ENCODE measurements at places on chromosomes 7 and 10. TPM values are rescaled to one million over a fixed set of nuclear protein-coding genes. Genes with fewer than 3 reads are reported as not detected.

- DNase-seq = no peak
These were observed 33.1 kb upstream of the CYP26C1 start for GRCh38 chr10:93027508-93027907.

- DNase-seq = no peak
These were observed 37.1 kb downstream of the COL13A1 start for GRCh38 chr10:69838853-69839252.

DNA sequence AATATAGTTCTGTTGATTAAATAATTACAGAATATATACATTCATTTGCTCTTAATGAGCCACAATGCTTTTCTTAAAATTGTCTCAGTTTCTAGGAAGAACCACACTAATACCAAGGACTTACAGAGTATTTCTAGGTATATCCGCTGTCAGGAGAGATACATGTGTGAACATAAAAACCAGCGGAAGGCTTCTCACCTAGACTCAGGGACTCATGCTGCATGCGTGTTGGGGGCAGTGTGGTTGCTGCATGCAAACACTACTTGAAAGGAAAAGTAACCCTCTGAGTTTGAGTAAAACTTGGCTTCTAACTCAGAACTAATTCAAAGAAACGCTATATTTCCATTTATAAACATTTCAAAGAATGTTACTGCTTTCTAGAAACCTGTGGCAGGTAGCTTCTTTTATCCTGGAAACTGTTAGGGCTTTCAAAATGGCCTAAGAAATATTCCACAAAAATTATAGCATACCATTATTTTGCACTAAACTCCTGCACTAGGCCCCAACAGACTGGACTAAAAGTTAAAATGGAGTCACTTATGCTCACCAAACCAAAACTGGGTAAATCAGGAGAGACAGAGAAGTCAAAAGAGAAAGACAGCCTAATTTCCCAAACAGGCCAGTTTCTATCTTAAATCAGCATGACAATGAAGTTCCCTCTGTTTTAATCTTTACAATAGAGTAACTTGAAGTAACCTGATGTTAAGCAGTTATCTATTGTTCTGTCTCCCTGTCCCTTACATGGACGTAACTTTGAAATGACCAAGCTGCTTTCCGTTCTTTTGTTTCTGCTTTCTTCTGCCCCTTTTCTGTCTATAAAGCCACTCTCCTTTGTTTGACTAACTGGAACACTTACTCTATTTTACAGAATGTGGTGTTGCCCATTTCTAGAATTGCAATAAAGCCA lies 95.2 kb upstream of the FAM133B start:
- DNase-seq = no peak

GRCh38 chr10:89555688-89556445 lies 20.5 kb upstream of the SLC16A12 start:
- no peak for DNase-seq

DNA sequence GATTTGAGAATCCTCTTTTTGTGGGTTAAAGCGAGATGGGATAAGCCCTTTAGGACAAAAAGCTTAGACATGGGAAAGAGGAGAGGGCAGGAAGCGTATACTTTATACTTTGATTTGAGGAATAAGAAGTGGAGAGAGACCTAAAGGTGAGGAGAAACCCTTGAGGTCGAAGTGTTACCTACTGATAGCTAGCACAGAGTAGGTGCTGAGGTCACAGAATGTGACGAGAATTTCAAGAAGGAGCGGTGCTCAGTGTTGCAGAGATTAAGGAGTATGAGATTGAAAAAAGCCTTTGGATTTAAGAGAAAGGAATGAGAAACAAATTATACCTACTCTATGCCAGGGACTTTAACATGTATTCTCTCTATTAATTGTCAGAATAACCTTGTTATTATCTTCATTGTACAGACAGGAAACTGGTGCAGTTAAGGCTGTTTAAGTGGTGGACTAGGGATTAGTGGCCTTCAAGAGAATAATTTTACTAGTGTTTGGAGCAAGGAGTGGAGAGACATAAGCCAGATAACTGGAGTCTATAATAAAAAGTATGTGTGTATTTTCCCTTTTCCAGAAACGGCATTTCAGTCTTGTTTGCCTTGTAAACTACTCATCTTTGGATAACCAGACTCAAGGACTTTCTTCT lies 8.8 kb downstream of the CAPZA2 start:
- no peak for DNase-seq

GRCh38 chr10:113552701-113553100 lies at the start of gene HABP2:
HABP2 (plus strand) TSS chr10:113553053; CDS start chr10:113553122, 69 bp downstream.
- DNase-seq = no peak

LRIT1 gene
- not detected for total RNA-seq

GRCh38 chr10:31173752-31174151 lies 142.1 kb upstream of the ZNF438 start:
- DNase-seq = no peak

DNA sequence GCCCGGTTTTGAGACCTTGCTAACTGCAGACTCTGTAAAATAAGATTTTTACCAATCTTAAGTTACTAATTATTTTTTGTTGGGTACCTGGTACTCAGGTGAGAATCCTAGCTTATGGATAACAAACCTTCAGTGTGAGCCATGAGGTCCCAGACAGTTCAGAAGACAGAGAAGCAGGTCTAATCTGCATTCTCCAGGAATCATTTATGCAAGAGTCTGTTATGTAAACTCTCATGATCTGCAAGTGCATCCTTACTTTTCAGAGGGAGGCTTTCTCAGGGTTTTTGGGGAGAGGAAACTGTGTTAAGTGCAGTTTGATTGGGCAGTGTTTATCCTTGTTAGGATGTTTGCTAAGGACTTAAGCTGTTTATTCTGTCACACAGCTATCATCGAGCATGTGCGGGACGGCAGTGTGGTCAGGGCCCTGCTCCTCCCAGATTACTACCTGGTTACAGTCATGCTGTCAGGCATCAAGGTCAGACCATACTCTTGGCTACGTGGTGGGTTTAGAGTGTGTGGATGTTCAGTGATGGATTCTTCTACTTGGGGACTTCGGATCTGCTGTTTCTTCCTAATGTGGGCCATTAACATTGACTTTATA lies 50.2 kb downstream of the SND1 start:
- DNase-seq = no peak

DNA sequence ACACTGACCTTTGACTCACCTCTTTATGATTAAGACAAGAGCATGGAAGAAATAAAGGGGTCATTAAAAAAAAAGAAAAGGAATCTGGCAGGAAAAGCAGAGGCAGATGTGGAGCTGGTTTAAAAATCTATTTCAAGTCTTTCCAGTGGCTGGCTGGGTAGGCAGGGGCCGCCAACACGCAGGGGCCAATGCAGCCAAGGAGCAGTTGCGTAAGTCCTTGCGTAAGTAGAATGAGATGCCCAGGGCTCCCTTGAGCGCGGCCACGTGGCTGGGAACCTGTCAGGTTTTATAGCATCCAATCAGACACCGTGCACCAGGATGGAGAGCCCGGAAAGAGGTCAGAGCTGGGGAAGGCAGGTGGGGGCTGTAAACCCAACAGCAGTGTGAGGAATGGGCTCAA lies 123.8 kb upstream of the INSYN2A start:
- DNase-seq = no peak

GRCh38 chr7:111424768-111425167 lies 137.5 kb downstream of the IMMP2L start:
- DNase-seq = no peak

DNA sequence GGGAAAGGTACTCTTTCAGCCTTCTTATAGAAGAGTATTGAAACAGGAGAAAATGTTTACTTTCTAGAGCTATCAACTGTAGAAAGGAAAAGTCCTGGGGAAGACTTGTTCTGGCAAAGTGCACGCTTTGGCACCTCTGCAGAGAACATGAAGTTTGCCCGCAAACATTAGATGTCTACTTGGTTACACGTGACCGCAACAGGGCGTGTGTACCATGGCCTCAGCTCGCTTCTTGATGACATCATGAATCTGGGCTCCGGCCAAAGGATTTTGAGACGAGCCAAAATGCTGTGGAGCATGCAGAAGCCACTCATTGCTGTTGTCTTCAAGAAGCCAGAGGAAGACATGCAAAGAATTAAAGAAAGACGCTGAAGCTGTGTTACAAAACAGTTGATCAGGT lies 8.6 kb upstream of the TAS2R60 start:
- no peak for DNase-seq

GRCh38 chr7:155804897-155805825 lies 7.1 kb downstream of the SHH start:
- DNase-seq = peak; percentile 98

DNA sequence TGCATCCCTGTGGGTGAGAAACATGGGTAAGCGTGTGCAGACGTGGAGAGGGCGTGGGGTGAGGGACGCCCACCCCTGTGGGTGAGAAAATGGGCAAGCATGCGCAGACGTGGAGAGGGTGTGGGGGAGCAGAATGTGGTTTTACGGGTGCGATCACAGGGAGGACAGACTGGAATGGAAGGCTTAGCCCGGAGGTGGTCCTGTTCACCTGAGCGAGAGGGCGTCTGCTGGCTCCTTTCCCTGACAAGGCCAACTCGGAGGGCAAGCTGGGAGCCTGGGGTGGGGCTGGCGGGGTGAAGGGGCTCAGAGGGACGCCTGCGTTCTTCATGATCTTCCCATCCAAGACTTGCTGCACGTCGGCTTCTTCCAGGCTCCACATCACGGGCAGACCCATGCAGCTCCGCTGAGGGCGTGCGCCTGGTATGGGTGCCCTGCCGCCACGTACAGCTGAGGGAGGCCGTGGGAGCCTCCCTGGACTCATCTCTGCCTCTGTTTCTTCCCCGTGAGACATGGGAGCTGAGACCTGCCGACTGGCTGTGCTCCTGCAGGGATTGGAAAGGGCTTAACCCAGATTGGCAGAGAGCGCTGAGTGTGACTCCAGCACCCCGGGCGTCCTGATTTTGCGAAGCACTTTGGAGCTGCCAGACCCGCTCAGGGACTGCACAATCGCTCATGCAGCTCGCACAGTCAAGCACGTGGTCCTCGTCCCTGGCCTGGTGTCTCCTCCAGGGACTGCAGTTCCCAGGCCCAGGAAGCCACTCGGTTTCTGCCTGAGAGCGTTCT lies 74.3 kb upstream of the SHH start:
- no peak for DNase-seq

PVRIG gene
- total RNA-seq = 0.64 TPM

DNA sequence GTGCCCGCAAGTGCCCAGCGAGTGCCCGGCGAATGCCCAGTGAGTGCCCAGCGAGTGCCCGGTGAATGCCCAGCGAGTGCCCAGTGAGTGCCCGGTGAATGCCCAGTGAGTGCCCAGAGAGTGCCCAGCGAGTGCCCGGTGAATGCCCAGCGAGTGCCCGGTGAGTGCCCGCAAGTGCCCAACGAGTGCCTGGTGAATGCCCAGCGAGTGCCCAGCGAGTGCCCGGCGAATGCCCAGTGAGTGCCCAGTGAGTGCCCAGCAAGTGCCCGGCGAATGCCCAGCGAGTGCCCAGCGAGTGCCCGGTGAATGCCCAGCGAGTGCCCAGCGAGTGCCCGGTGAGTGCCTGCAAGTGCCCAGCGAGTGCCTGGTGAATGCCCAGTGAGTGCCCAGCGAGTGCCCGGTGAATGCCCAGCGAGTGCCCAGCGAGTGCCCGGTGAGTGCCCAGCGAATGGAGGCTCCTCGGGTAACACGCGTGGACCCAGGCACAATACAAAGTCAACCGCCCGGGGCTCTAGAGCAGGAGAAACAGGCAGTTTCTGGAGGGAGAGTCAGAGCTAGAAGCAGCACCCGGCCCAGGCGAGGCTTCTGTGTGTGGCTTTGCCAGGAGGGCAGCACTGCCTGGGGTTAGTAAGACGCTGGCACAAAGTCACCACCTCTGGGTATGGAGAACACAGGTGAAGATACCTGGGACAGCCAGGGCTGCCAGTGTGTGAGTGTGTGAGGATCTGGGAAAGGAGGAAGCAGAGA lies 38.2 kb upstream of the CFAP46 start:
- DNase-seq = no peak

- DNase-seq = no peak
These were observed 210.1 kb downstream of the AUTS2 start for GRCh38 chr7:69808391-69808790.

GRCh38 chr7:139661043-139661440 lies 116.8 kb downstream of the HIPK2 start:
- DNase-seq = no peak

GRCh38 chr7:150515248-150516147 lies 826 bp downstream of the GIMAP7 start:
- DNase-seq = no peak

MDH2 gene
- total RNA-seq = 671 TPM

GRCh38 chr7:66076462-66077329 lies 1.1 kb downstream of the ASL start:
- no peak for DNase-seq

AKR1C3 gene
- 9.8 TPM for total RNA-seq

DNA sequence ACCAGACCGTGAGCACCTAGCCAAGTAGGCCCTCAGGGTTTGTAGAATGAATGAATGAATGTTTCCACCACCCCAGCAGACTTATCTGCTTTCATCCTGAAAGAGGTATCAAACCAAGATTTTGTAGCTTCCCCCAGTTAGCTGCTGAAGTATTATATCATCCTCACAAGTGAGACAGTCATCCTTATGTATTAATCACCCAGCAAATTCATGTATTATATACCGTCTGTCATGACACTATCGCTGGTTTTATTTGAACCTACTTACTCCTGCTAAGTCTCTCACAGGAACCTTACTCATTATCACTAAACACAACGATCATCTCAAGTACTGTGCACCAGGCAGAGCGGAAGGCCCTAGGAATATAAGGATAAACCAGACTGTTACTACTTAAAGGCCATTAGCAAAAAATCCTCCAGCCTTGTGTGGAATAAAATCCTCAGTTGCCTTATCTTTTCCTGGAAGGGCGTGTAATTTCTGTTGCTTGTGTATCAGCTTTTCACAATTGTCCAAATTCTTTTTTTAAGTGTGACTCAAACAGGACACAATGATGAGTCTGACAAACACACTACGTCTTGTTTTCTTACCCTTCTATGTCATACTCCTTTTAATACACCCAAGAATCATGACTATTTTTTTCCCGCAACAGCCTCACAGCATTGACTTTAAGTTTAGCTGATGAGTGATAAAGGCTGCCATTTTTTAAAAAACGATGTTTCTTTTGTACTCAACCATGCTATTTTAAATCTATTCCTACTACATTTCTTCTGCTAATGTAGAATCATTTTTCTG lies 176.1 kb upstream of the KLF14 start:
- DNase-seq = peak; percentile 61

DNA sequence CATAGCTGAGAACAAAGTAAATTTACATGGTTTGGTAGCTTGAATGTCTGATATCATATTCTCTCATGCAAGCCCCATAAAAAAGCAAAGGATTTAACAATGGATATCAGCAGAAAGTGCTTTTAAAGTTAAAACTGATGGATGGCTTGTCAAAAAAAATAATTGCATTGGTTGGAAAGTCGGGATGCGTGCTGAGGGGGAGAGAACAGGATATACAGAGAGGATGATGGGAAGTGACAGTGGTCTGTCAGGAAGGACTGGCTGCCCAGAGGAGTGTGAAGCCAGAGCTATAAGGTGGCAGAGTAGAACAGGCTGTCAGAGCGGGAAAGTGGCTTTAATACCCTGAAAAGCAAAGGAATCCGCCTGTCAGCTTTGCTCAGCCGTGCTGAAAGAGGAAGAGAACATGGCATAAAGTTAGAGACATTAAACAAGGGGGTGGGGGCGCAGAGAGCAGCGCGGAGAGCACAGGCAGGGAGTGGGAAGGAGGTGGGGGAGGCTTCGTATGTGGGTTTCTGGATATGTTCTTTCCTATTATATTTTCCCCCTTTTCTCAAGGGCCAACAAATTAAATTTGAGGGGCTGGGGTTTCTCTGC lies 493.0 kb downstream of the LRMDA start:
- no peak for DNase-seq

SPDYE2B gene
- total RNA-seq = not detected

All from K562 (cell line).